Cardiac muscle cell (in vitro differentiated cells and primary cell): ENCODE measurements at places on chromosomes 2 and 18. TPM values are rescaled to one million over a fixed set of nuclear protein-coding genes. Genes with fewer than 3 reads are reported as not detected.

GRCh38 chr2:237743561-237744269 is 54.9 kb upstream of the RBM44 start:
- peaks cover 9% of the 10 kb centered on the region for H3K36me3 ChIP-seq
- no peak overlapping the region for H3K4me3 ChIP-seq
- H3K27me3 ChIP-seq, result no peaks in the 10 kb centered on the region
- H3K27ac ChIP-seq, result peak overlapping the region; percentile 59

The CERKL gene
- 0.11 and 0.15 TPM in 2 replicates for total RNA-seq

The TM4SF20 gene
- total RNA-seq, result not detected in 2 replicates

The CHAC2 gene
- total RNA-seq, result 2.8 and 3.0 TPM in 2 replicates

DNA sequence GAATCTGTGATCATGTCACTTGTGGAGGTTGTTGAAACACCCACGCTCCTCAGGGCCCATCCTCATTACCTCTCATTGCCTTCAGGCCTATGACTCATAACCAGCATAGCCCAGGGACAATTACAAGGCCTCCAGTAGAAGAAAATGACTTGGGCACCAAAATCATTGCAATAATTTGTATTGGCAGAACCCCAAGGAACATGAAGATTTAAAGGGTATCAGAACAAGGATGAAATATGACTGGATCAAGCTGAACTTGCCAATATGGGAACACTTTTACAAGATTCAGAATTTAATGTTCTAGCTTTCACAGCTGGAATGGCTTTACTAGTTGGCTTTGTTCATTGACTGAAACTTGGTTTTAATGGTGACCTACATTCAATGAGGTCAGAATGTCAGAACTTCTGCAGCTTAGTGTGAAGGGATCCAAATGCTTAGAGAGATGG is 156.4 kb downstream of the COPS8 start:
- H3K36me3 ChIP-seq, result no peaks in the 10 kb centered on the region
- H3K27me3 ChIP-seq, result no peaks in the 10 kb centered on the region
- no peak overlapping the region for H3K4me3 ChIP-seq

The UGT1A8 gene
- not detected in 2 replicates for total RNA-seq

The SCN7A gene
- total RNA-seq, result 0.42 and 1.3 TPM in 2 replicates

DNA sequence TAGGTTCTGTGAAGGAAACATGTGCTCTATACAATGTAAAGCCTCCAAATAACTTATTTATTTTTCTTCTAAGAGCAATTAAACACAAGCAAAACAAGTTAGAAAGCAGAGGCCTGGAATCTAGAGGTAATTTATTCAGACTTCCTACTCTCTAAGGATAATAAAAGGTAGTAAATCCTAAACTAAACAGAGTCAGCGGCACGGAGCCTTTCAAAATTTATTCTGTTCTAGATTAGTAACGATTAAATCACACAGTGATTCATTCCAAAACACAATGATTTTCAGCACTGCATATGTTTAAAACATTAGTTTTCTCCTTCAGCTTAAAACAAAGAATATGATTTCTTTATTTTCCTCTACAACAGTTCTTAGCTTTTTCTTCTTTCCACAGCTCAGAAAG is 160.9 kb downstream of the FBXO15 start:
- no peak overlapping the region for H3K4me3 ChIP-seq
- H3K36me3 ChIP-seq, result no peaks in the 10 kb centered on the region
- H3K27ac ChIP-seq, result no peak overlapping the region
- no peaks in the 10 kb centered on the region for H3K27me3 ChIP-seq
- H3K4me1 ChIP-seq, result no peaks in the 10 kb centered on the region

The OSR1 gene
- total RNA-seq, result 20.8 and 22.3 TPM in 2 replicates

GRCh38 chr18:48592540-48593171 is 53.8 kb downstream of the CTIF start:
- no peak overlapping the region for H3K27ac ChIP-seq
- DNase-seq, result no peak
- H3K4me3 ChIP-seq, result no peak overlapping the region
- no peaks in the 10 kb centered on the region for H3K4me1 ChIP-seq

DNA sequence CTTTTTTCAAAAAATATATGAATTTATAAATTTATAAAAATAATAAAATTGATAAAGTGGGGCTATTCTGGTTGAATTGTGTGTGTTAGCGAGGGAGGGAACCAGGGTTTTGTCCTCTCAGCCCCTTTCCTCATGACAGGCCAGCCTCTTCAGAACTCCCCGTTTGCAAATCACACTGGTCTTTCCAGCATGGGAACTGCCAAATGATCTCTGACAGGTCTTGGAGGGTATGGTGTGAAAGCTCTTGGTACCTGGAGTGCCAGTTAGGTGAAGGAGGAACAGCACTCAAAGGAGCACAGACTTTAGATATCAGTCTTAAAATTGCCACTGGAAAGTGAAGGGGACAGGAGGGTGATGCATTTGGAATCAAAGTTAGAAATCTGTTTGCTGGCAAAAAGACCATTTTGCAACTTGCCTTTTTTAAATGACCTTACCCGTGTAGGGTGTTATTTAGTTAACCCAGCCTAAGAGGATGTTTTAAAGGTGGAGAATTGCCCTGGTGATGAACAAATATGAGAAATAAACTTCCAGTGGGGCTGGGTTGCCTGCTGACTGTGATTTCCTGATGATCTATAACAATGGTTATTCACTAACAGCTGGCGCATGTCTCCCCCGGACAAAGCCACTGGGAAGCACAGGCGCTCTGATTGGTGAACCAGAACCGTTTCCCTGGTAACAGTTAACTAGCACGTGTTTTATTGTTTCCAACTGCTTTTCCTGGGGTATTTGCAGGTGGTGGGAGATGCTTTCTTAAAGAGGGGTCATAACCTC is 85.3 kb upstream of the EFEMP1 start:
- H3K27ac ChIP-seq, result no peak overlapping the region
- H3K4me3 ChIP-seq, result no peak overlapping the region
- peak; percentile 95 for DNase-seq
- H3K36me3 ChIP-seq, result no peaks in the 10 kb centered on the region

- no peak for DNase-seq
- no peak overlapping the region for H3K4me3 ChIP-seq
- H3K27ac ChIP-seq, result no peak overlapping the region
- no peaks in the 10 kb centered on the region for H3K36me3 ChIP-seq
- no peaks in the 10 kb centered on the region for H3K27me3 ChIP-seq
- H3K4me1 ChIP-seq, result no peaks in the 10 kb centered on the region
Measured at GRCh38 chr18:44518666-44519065, 162.0 kb upstream of the SETBP1 start.

DNA sequence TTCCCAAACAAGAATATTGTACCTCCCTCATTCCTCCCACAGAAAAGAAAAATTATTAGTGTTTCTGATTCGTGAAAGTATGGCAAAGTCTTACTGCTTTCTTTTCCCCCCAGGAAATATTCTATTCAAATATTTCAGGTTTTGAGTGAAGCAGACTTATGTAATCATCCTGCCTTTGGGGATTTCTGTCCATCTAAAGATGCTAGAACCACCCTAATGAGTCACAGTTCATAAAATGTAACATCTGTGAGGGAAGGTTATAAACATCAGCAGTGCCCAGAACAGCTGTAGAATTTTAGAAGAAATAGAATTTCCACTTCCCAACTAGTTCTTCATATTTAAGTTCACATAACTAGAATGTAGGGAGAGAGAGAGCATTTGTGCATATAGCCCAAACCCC is 39.0 kb downstream of the EEF1B2 start:
- H3K4me3 ChIP-seq, result no peak overlapping the region
- H3K27ac ChIP-seq, result no peak overlapping the region
- H3K36me3 ChIP-seq, result no peaks in the 10 kb centered on the region
- DNase-seq, result no peak
- peaks cover 4% of the 10 kb centered on the region for H3K27me3 ChIP-seq

DNA sequence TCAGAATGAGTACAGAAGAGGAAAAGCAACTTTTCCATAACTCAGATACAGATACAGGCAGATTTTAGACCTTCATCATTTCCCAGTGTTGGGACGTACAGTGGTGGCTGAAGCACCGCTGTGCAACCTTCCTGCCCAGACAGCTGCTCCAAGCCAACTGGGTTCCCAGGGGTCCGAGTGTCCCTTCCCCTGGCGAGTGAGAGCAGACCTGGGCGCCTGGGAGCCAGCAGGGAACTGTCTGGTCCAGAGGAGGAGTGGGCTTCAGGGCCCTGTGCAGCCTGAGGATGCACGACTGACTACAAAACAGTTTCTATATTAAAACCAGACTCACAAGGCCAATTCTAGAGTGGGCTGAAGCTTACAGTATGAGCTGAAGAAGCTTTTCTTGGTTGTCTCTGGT is 11.1 kb upstream of the OR6B2 start:
- no peaks in the 10 kb centered on the region for H3K36me3 ChIP-seq
- no peak overlapping the region for H3K27ac ChIP-seq
- H3K27me3 ChIP-seq, result no peaks in the 10 kb centered on the region
- no peaks in the 10 kb centered on the region for H3K4me1 ChIP-seq
- no peak for DNase-seq
- no peak overlapping the region for H3K4me3 ChIP-seq

DNA sequence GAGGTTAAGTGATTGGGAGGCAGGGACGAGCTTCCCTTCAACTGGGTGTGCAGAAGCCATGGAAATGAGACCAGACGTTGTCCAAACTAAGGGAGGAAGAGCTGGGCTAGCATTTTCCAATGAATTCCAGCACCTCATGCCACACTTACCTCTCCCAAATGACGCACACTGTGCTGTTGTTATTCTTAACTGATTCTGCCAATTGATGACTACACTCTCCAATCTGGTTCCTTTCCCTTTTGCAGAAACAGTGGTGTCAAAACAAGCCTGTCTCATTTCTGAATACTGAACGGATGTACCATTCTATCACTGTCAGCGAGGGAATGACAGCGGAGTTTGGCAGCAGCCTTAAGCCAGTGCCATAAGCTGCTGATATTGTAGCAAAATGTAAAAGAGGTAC is 380.5 kb upstream of the HNRNPA3 start:
- no peaks in the 10 kb centered on the region for H3K36me3 ChIP-seq
- no peaks in the 10 kb centered on the region for H3K27me3 ChIP-seq
- no peak overlapping the region for H3K27ac ChIP-seq
- no peak for DNase-seq

The TANC1 gene
- 21.8 and 34.8 TPM in 2 replicates for total RNA-seq

GRCh38 chr2:191173206-191173605 is 22.4 kb upstream of the STAT4 start:
- no peak overlapping the region for H3K27ac ChIP-seq
- no peaks in the 10 kb centered on the region for H3K27me3 ChIP-seq
- no peak overlapping the region for H3K4me3 ChIP-seq
- DNase-seq, result no peak
- H3K36me3 ChIP-seq, result no peaks in the 10 kb centered on the region

GRCh38 chr2:128491692-128492244 is 173.1 kb upstream of the HS6ST1 start:
- H3K4me1 ChIP-seq, result peaks cover 30% of the 10 kb centered on the region
- no peaks in the 10 kb centered on the region for H3K27me3 ChIP-seq
- H3K27ac ChIP-seq, result no peak overlapping the region
- no peaks in the 10 kb centered on the region for H3K36me3 ChIP-seq

- no peak overlapping the region for H3K4me3 ChIP-seq
- H3K27ac ChIP-seq, result no peak overlapping the region
- peaks cover 4% of the 10 kb centered on the region for H3K4me1 ChIP-seq
- DNase-seq, result no peak
- H3K27me3 ChIP-seq, result no peaks in the 10 kb centered on the region
Measured at GRCh38 chr2:134366359-134366758, 112.5 kb downstream of the MGAT5 start.

The ERBB4 gene
- total RNA-seq, result 29.7 and 38.1 TPM in 2 replicates

- no peaks in the 10 kb centered on the region for H3K4me1 ChIP-seq
- no peaks in the 10 kb centered on the region for H3K36me3 ChIP-seq
- H3K4me3 ChIP-seq, result no peak overlapping the region
Measured at GRCh38 chr2:37886745-37887144, 38.3 kb upstream of the RMDN2 start.

DNA sequence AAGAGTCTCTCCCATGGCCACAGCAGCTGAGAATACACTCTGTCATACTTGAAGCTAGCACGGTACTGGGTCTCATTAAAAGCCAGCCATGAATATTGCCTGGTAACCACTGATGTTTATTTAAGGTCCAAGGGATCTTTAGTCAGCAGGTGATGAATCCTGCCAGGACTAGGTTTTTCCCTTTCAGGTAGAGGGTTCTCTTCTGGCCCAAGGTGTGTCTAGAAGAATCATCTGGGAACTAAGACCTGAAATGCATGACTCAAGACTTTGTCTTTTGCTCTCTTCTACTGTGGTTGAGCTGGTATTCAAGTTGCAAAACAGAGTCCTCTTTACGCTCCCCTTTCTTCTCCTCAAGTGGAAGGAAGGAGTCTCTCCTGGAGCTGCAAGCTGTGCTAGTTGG is 400.5 kb upstream of the FSIP2 start:
- H3K36me3 ChIP-seq, result no peaks in the 10 kb centered on the region
- H3K4me1 ChIP-seq, result no peaks in the 10 kb centered on the region
- no peak for DNase-seq
- no peak overlapping the region for H3K27ac ChIP-seq

DNA sequence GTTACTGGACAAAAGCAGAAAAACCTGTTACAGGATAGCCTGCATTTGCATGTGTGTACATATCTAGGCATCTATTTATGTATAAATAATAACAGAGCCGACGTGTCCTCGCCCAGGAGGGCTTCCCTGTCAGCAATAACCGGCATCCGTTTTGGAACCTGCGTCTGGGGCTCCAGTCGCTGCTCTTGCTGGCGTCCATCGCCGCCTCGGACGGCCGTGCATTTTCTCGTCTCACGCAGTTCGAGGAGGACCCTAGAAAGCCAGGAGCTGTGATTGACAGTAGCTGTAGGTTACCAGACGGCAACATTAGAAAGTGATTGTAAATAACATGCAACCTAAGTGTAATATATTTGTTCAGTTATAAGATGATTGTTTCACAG is 132.6 kb downstream of the NFATC1 start:
- peaks cover 5% of the 10 kb centered on the region for H3K36me3 ChIP-seq
- H3K27me3 ChIP-seq, result no peaks in the 10 kb centered on the region
- H3K4me3 ChIP-seq, result no peak overlapping the region
- H3K27ac ChIP-seq, result no peak overlapping the region
- no peak for DNase-seq

The AQP12B gene
- total RNA-seq, result not detected in 2 replicates

- peaks cover 31% of the 10 kb centered on the region for H3K4me1 ChIP-seq
- H3K36me3 ChIP-seq, result no peaks in the 10 kb centered on the region
- H3K27ac ChIP-seq, result no peak overlapping the region
- peak; percentile 55 for DNase-seq
- H3K27me3 ChIP-seq, result no peaks in the 10 kb centered on the region
Measured at GRCh38 chr2:108575132-108575966, 41.1 kb downstream of the LIMS1 start.

DNA sequence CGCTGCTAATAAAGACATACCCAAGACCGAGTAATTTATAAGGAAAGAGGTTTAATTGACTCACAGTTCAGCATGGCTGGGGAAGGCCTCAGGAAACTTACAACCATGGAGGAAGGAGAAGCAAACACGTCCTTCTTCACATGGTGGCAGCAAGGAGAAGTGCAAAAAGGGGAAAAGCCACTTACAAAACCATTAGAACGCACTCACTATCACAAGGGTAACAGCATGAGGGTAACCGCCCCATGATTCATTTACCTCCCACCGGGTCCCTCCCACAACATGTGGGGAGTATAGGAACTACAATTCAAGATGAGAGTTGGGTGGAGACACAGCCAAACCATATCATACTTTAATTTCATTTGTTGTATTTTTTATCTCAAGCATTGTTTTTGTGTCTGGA is 67.5 kb downstream of the ATP9B start:
- no peaks in the 10 kb centered on the region for H3K4me1 ChIP-seq
- H3K27ac ChIP-seq, result no peak overlapping the region
- no peaks in the 10 kb centered on the region for H3K36me3 ChIP-seq

The CREG2 gene
- 4.3 and 4.9 TPM in 2 replicates for total RNA-seq
